ENCODE measurements at places on chromosomes 11 and 22.

DNA sequence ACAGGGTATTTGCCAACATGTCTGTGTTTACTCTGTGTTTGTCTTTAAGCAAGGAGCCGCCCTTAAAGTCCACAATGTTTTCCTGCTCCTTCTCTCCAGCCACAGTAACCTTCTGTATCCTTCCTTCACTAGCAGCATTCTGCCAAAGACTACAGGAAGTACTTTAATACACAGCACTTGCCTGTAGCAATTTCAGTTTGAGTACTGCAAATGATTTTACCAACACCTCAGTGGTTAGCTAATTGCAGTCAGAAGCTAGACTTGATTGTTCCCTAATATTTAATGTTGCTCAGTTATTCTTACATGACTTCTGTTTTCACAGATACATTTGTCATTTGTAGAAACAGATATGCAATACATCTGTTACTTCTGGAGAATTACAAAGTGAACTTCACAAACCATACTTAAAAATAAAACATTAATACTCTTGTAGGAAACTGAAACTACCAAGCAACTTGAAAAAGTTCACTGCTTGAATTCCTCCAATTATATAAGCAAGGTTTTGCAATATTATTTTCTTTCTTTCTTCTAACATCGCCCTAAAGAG lies 69.1 kb downstream of the FCHSD2 start:
- DNase-seq, result no peak

DNA sequence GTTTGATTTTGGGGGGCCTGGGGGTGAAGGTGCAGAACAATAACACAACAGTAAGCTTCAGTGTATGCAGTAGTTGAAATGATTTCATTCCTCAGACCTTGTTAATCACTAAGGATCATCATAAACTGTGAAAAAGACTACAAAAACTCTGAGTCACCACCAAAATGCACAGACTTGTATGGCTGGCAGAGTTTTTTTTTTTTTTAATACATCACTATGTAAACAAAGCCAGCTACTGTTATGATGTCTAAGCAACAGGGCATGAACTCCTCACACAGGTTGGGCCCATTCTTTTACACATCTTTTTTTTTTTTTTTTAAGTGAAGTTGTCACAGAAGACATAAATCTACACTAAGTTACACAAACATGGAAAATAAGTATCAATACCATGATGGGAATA lies 311.9 kb downstream of the GUCY1A2 start:
- DNase-seq, result no peak

DNA sequence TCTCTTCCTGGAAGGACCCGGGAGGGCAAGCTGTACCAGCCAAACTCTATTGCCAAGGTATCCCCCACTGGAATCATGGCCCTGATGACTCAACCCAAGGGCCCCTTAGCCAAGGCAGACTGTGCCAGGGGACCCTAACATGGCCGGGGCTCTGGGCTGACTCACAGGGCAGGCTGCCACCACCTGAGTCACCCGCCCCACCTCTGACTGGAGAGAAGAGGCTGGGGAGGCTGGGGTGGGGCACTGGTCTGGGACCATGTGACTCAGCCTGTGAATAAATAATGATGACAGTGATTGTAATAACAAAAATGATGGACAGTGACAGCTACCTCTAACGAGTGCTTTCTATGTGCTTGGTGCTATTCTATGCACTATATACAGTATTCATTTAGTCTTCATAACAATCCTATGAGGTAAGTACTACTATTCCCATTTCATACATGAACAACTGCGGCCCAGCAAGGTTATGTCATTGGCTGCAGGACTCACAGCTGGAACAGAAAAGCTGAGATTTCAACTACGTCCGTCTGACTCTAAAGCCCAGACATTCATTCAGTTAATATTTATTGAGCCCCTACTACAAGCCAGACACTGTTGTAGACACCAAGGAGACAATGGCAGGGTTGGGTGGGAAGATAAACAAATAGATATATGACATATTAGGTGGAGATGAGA lies 84.2 kb downstream of the FBXO7 start:
- no peak for DNase-seq

DNA sequence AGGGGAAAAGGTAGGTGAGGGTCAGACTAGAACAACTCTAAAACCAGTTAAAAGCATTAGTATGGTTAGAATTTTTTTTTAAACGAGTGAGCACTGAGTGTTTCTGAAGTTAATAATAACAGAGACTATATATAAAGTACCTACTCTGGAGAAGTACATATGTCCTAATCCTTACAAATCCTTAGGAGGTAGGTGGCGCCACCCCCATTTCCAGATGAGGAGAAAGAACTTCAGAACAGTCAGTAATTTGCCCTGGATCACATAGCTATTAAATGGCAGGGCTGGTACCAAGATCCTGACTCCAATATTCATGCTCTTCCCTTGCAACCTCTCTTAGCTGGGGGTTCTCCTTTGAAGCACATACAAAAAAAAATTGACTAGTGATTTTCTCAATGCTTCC lies 80.5 kb downstream of the CLPB start:
- peak; percentile 57 for DNase-seq

- DNase-seq, result no peak
These were observed 18.5 kb downstream of the TPCN2 start for GRCh38 chr11:69067200-69067599.

- no peak for DNase-seq
These were observed 632.3 kb downstream of the TBC1D22A start for GRCh38 chr22:47394504-47395440.

GRCh38 chr11:85965202-85965601 lies 103.7 kb downstream of the PICALM start:
- DNase-seq, result no peak

DNA sequence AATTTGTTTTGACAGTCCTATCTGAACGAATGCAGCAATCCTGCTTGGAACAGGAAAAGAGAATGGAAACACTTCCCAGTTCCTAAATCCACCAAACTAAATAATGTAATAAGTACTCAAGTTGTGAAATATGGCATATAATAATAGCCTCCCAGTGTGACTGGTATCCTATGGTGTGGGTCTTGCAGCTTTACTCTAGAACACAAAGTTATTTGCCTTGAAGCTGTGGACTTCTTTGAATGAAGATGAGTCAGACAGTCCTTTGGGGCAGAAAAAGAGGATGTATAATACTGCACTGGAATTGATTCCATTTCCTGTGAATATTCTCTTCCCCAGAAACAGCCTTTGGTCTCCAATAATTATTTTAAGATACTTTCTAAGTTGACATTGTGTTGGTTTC lies 887.0 kb downstream of the KCNA4 start:
- no peak for DNase-seq

DNA sequence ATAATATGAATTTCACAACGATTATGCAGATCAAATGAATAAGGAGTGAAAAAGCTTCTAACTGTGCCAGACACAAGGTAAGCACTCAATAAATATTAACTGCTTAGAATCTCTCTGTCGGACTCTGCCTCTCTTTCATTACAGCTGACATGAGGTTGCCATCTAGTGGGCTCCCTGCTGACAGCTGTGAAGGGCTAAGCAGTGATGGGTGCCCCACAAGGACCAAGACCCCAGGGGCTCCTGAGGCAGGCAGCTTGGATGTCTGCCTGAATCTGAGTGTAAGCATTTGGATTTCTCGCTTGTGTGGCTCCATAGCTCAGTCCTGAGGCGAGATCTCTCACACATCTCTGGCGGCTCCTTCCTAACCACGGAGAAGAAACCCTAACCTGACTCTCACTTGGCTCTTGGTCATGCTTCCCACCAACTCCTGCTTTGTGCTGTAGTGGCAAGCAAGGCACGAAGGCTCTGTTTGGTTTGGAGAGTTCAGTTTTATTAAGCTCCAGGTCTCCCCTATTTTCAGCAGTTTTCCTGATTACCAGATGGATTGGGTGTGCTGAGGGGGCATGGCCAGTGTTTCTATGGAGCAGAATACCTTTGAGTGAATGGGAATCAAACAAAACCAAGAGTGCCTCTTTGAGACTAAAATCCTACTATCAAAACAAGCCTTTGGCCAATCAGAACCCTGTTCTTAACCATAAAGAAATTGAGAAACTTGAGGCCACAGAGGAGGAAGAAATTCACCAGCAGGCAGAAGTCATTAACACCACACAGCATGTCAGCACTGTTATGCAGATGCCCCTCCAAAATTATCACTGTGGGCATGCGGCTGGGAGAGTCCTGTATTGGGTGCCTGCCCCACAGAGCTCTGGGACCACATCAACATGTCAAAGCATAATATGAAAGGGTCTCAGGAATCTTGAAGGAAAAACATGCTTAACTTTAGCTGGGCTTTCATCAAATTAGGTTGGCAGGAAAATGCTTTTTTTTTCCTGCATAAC lies 152.8 kb upstream of the NTM start:
- DNase-seq, result peak; percentile 57

DNA sequence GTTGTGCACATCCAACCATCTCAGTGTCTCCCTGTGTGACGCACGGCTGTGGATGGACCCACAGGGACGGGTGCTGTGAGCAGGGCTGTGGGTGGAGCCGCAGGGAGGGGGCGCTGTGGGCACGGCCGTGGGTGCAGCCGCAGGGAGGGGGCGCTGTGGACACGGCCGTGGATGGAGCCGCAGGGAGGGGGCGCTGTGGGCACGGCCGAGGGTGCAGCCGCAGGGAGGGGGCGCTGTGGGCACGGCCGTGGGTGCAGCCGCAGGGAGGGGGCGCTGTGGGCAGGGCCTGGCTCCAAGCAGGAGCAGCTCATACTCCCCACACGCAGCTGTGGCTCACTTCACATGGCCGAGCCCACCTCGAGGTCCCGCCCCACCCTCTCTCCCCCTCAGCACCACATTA lies 6.0 kb upstream of the MAPK11 start:
- DNase-seq, result peak; percentile 14

DNA sequence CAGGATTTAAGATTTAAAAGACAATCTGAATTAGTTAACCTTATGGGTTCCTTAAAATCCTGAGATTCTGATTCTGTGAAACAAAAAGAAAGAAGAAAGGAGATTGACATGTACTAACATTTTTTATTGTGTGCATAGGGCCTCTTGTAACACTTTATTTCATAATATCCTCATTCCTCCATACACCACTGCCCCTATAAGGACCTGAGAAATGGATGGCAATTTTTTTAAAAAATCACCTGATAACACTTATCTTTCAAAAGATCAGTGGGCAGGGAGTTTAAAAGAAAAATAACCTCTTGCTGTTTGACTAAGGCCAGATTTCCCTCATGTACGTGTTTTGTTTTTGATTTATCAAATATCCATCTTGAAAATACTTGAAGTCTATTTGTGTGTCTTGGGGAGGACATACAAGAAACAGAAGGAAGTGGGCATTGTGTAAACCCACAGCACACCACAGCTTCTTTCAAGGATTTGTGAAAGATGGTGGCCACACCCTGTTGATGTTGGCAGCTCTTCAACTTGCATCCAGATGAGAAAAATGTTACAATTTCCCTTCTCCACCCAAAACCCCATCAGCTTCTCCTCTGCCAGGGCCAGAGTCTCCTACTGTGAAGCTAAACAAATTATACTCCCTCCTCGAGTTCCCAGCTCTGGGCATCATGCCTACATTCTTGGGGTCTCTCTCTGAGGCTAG lies 35.0 kb upstream of the MPEG1 start:
- no peak for DNase-seq

GRCh38 chr11:26947379-26947844 lies 46.5 kb upstream of the FIBIN start:
- no peak for DNase-seq

DNA sequence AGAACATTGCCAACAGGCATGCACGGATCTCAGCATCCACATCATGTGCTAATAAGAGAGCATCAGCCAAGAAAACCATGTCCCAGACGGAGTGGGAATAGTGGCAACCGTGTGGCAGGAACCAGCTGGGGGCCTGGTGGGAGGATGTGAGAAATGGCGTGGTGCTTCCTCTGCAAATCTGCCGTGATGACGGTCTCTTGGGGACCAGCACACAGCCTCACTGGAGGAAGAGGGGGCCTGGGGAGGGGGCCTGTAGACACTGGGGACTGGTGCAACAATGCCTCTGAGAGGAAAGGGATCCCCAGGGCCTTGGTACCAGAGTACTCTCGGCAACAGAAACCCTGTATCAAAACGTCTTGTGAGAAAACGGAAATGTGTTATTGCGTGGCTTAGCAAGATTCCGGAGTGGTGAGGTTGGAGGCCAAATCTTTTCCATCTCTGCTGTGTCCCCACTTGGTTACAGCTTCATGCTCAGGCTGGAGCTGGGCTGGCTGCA lies 154.3 kb upstream of the TBCEL start:
- no peak for DNase-seq

DNA sequence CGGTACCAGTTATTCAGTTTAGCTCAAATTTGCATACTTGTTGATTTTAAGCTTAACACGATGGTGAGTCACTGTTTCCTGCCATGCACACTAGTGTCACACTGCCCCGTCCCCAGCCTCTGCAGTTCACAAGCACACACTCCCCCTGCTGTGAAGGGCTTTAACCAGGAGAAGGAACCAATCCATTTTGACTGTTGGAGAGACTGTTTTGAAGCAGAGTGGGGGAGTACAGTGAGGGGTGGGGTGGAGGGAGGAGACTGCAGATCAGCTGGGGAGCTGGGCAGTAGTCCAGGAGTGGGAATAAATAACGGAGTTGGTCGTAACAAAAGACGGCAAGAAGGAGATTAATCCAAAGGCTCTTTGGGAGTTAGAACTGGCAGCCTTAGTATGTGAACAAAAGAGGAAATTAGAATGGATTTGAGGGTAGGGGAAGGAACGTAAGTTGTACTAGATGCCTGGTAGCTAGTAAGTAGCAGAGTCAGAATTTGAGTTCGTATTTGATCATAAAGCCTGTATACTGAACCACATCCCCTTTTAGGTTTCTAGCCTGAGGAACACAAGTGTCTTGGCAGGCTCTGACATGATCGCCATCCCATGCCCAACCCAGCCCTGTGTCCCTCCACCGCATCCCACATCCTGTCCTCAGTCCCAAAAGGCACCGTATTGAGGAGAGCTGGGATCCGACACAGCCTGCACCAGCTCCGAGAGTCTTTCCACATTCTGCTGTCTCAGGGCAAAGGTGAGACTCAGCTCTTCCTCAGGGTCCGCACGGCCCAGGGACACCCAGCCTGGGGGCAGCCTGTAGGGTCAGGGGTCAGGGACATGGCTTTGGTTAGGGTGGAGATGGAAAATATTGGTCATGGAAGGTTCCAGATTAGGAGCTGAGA lies 862 bp downstream of the TPP1 start:
- peak; percentile 40 for DNase-seq

DNA sequence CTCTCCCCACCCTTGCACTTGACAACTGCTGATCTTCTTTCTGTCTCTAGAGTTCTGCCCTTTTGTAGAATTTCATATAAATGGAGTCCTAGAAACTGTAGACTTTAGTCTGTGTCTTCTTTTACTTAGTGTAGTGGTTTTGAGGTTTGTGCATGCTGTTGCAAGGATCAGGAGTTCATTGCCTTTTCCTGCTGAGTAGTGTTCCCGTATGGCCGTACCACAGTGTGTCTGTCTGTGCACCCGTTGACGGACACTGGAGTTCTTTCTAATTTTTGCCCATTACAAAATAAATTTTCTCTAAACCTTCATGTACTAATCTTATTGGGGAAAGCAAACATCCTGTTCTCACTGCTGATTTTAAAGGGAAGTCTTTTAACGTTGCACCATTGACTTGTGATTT lies 138.1 kb downstream of the TBC1D22A start:
- DNase-seq, result no peak
